ENCODE measurements at places on chromosomes 16 and 17. TPM values are rescaled to one million over a fixed set of nuclear protein-coding genes. Genes with fewer than 3 reads are reported as not detected.

Gene RUNDC3A
- total RNA-seq = not detected

Gene CDRT15
- total RNA-seq = not detected

Gene EPOP
- 1.2 TPM for total RNA-seq

Gene RHOT1
- 46.0 TPM for total RNA-seq

Gene COPZ2
- total RNA-seq = 121 TPM

Gene ABR
- 156 TPM for total RNA-seq

DNA sequence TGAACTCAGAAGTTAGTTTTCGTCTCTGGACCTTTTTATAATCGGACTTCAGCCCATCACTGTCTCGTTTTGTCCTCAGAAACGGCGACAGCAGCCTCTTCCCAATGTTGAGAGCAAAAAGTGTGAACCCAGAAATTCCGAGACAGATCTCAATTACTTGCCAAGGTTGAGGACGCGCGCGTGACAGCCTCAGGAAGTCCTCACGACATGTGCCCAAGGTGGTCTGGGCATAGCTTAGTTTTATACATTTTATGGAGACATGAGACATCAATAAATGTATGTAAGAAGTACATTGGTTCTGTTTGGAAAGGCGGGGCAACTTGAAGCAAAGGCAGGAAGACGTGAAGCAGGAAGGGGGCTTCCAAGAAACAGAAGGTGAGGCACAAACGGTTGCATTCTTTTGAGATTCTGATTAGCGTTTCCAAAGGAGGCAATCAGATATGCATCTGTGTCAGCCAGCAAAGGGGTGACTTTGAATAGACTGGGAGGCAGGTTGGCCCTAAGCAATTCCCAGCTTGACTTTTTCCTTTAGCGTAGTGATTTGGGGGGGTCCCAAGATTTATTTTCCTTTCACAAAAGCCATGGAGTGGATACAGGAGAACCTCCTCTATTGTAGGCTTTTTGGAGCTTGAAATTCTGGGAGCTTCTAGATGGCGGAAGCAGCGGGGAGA is 583 bp upstream of the ZNF747 start:
- DNase-seq = no peak

GRCh38 chr16:4376893-4377572 is 5.4 kb downstream of the VASN start:
- no peak for DNase-seq

DNA sequence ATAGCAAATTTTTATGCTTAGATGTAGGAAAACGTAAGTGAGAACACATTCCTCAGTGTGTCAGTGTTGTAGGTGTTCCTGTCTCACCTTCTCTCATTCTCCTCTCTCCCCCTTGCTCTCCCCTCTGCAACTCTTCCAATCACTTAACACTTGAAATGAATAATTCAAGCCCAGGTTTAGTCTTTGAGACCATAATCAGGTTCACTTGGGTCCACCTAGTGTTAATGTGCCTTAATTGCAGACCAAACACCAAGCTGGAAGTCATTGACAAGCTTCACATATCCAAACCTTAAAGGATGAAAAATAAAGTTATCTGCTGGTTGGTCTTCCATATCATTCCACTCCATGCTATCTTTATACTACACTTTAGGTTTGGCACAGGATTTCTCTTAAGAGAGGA is 37.0 kb downstream of the STXBP4 start:
- no peak for DNase-seq

- no peak for DNase-seq
These were observed 58.7 kb downstream of the PLXDC1 start for GRCh38 chr17:39092692-39093230.

All from osteoblast (primary cell).